Activated CD8-positive, alpha-beta memory T cell treated with anti-CD3 and anti-CD28 coated beads for 48 hours (primary cell): ENCODE measurements at places on chromosomes 5 and 9.

- DNase-seq = no peak
Observed at GRCh38 chr9:119453490-119453911, 84.3 kb upstream of the BRINP1 start.

DNA sequence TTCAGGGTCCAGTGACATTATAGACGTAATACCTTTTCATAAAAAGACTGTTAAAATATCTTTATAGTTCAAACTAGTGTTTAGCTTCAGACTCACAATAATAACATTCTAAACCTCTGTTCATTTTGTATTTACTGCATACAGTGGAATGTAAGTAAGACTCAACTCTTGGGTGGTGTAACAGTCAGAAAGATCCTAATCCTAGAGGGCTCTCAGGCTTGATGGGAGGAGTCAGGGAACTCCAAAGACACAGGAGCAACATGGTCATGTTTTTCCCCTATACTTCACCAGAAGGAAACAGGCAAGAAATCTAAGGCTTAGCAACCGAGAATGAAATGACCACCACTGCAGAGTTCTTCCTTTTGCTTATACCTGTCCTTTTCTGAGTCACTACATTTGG is 82.6 kb downstream of the MRPS27 start:
- DNase-seq = no peak

- no peak for DNase-seq
Observed at GRCh38 chr9:20462410-20462809, 159.9 kb downstream of the MLLT3 start.

DNA sequence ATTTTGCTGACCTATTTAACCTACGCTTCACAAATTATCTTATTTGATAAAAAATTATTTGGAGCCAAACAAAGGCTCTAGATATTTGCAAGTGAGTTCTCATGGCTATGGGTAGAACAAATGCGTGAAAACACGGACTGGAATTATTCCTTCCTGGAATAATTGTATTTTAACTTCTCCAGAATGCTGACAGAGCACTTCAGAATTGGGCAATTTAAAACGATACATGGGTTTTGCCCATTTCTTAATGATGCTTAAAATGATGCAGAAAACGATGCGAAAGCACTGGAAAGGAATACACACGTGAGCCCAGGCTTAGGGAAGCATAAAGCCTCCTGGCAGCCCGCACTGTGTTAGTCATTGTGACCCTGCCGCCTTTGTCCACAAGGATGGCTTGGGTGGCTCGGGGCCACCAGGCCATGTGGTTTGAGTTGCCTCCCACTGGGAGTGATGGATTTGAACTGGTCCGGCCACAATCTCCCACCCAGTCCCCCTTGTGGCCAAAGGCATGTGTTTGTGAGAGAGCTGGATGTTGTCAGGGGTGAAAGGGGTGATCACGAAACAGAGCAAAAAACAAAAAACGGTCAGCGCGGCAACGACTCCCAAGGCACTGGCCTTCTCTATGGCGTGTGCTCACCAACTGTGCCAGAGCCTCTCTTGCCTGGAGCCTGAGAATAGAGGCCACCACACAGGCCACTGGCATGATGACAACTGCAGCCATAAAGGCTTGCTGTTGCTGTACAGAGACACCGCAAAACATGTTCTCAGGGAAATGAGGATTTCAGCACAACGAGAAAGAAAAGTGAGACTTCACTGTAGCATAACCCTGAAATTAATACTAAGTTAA is 234.2 kb upstream of the ADAMTS16 start:
- DNase-seq = no peak

GRCh38 chr9:121204611-121205010 is 2.9 kb upstream of the RAB14 start:
- no peak for DNase-seq

DNA sequence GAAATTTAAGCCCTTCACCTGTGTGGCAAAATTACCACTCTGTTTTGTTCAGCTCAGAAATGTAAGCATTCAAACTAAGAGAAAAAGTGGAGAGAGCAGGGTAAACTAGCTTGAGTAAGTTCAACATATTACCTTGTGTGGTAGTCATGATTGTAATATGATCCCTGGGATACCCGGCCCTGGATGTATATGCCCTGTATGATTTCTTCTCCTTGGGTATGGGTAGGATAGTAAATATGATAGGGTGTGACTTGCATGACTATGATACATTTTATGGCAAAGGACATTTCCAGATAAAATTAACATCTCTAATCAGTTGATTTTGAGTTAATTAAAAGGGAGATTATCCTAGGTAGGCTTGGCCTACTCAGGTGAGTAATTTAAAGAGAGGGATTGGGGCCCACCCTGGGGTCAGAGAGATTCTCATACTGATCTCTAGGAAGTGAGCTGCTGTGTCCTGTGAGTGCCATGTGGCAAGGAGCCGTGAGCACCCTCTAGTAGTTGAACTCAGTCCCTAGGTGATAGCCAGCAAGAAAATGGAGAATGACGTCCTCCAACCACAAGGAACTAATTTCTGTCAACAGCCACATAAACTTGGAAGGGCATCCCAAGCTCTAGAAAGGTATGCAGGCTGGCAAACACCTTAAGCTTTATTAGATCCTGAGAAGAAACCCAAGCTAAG is 62.2 kb upstream of the ANXA1 start:
- DNase-seq = no peak

GRCh38 chr5:100855937-100856430 is 47.1 kb downstream of the ST8SIA4 start:
- no peak for DNase-seq

DNA sequence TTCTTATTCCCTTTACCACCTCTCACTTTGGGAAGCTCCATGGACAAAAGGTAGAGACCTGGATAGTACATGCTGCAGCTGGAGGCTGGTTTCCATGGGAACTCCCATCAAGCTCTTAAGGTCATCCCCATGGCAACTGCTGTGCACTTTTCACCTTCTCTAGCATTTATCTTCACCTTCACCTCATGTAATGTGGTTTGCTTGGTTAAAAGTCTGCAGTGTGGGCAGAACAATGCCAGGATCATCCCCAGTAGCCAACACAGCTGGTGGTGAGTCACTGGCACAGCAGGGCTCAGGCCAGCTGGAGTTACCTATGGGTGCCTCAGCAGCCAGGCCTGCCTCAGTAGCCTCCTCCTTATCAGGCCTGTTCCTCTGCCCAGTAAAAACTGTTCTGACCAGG is 210.5 kb downstream of the GRIA1 start:
- DNase-seq = no peak

GRCh38 chr9:126461608-126462007 is 135.0 kb downstream of the MVB12B start:
- no peak for DNase-seq

- no peak for DNase-seq
Observed at GRCh38 chr9:114684036-114684435, 2.0 kb upstream of the TEX48 start.

GRCh38 chr9:91814201-91814600 is 135.8 kb downstream of the ROR2 start:
- no peak for DNase-seq

- no peak for DNase-seq
Observed at GRCh38 chr5:69213513-69214215, 21.0 kb upstream of the CDK7 start.

GRCh38 chr5:169084775-169085174 is 216.2 kb downstream of the SLIT3 start:
- no peak for DNase-seq

DNA sequence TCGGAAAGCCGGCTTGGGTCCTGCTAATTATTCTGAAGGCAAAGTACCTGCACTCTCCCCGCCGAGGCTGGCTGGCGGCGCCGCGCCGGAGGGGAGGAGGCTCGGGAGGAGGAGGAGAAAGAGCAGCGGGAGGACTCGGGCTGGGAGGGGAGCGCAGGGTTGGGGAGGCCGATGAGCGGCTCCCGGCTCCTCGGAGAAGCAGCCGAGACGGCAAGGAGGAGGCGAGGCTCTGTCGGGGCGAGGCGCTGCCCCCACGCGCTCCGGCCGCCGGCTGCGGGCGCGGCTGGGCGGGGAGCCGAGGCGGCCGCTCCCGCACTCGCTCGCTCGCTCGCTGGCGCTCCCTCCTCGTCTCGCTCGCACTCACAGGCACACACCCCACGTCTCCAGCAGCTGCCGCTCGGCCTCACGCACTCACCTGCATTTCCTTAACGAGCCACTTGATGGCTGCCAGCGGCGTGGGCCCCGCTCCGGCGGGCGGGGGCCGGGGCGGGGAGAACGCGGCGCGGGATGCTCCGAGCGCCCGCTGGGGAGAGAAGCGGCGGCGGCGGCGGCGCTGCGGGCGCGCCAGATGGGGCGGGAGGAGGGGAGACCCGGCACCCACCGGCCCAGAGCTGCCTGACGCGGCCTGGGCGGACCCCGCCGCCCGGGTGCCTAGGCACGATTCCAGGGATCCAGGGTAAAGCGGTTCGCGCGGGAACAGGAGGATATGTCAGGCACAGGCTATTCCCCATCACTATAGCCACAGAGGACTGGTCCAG is at the start of gene PTPRD:
Gene PTPRD (minus strand): TSS at position 362 of the 758 bp plus-strand sequence.
- DNase-seq = no peak

- no peak for DNase-seq
Observed at GRCh38 chr5:103356350-103357091, 98.0 kb downstream of the MACIR start.

DNA sequence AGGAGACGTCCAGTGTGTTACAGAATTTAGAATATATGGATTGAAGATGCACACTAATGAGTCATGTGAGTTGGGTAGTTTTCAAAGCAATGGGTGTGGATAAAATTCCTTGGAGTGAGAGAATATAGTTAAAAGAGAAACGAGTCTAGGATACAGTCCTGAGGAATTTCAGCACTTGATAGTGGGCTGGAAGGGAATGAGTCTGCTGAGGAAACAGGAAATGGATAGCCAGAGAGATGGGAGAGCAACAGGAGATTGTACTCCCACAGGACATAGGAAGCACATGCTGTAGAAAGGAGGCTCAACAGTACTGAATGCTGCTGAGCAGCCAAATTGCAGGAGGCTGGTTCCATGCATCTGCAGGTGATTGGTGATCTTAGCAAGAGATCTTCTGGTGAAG is 68.1 kb downstream of the FBN2 start:
- DNase-seq = no peak

DNA sequence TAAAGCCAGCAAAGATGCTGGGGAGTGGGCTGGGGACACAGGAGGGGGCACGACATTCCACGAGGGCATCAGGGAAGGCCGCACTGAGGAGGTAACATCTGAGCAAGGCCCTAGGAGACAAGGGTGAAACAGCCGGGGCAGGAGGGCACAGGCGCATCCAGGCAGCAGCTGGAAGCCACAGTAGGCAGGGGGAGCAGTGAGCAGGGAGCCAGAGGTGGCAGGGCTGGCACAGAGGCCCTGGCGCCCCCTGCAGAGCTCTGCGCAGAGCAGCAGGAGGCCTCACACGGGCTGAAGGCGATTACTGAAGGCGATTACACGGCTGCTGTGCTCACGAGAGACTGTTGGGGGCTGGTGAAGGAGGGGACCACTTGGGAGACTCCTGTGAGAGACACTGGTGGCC is 15.4 kb downstream of the LMAN2 start:
- no peak for DNase-seq

DNA sequence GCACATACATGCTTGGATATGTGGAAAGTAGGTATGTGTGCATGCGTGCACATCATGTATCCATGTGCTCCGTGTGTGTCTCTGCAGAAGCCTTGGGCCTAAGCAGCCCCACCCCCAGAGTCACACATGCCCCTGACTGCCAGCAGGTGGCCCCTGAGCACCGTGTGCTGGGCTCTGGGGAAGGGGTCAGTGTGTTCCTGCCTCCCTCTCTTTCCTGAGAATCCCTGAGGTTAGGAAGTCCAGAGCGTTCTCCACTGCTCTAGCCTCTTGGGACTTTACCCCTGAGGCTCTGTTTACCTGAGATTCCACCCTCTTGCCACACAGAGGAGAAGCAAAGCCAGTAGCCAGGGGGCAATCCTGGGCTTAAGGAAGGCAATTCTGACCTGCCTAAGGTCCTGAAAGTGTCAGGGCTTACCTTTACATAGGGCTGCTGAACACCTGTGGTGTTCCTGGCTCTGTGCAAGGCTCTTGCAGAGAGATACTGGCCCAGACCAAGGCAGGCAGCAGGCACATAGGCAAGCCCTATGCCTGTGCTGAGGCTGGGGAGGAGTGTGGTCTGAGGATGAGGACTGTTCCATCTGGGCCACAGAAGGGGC is 207.3 kb downstream of the TMEM38B start:
- DNase-seq = no peak

GRCh38 chr5:153777681-153778581 is 260.8 kb downstream of the FAM114A2 start:
- DNase-seq = no peak

DNA sequence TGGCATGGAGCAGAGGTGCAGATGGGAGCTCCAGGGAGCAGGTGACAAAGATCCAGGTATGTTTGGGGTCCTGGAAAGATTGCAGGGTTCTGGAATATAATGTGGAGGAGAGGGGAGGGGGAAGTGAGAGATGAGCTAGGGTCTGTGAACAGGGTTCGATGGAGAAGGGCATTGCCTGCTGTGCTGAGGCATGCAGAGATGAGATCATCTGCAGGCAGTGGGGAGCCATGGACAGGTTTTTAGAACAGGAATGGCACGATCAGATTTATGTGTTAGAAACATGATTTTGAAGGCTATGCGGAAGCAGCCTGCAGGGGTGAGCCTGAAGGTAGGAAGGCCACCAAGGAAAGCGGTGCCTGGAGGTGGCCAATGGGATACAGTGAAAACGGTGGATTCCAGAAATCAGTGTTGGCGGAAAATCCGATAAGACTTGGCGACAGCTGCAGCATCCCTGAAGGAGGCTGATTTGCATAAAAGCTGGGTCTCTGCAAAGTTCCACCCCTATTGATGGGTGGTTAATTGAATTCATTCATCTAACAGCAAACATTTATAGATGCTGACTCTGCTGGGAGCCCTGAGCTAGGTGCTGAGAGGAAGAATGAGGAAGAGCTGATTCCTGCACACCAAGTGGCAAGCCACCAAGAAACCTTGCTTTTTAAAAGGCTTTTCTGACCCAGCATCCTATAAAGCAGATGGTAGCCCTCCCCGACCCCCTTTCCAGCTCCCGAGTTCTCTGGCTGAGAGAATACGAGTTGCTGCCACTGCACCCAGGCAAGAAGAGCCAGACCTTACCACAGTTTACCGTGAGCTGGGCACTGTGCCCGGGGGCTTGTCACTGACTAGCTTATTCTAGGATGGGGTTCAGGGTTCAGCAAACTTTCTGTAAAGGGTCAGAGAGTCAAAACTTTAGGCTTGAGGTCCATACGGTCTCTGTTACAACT is 139.2 kb upstream of the SMIM23 start:
- no peak for DNase-seq

DNA sequence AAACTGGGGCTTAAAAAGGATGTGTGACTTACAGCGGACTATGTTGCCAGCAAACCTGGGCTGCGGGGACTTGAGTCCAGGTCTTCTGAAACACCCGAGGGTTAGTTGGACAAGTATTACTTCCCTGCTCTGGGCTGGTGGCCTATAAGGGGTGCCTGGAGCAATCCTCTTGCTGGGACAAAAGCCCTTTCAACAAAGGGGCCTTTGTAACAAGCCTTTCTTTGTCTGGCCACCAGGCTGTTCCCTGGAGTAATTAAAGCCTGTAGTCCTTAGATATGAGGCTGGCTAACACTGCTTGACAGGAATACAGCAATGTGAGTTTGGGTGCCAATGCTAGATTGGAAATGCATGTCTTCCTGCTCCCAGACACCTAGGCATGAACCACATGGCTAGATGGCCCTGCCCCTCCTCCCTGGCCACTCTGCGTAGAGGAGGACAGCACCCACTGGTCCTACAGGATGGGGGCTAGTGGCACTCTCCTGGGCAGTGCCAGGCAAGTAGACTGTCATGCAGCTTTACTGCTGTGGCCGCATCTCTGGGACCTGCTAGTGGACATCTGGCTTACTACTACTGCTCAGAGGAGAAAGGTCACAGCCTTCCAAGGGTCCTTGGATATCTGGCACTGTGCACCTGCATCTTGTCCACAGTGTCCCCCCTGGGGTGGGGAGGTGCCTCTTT is 343.1 kb downstream of the ZSWIM6 start:
- no peak for DNase-seq

GRCh38 chr5:360257-361027 is 38.9 kb downstream of the AHRR start:
- DNase-seq = no peak
